NCI-H2081 treated with DMSO at 0.1 percent for 48 hours (cell line): ENCODE measurements at places on chromosomes 6 and 20.

DNA sequence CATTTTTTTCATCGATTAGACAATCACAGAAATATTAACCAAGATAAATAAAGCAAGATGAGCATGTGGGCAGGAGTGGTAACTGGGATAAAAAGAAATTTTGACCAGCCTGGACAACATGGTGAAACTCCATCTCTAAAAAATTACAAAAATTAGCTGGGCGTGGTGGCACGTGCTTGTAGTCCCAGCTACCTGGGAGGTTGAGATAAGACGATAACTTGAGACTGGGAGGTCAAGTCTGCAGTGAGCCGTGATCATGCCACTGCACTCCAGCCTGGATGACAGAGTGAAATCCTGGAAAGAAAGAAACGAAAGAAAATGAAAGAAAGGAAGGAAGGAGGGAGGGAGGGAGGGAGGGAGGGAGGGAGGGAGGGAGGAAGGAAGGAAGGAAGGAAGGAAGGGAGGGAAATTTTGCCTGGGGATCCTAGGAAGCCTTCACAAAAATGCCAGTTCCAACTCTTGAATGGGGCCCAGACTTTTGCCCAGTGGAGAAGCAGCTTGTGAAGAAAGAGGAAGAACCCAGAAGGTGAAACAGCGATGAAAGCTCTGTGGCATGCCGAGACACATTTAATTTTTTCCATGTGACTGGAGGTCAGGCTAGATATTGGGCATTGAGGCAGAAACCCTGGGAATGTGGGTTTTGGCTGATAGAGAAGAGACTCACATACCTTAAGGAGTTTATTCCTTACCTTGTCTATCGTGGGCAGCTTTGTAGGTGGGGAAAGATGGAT is 20.3 kb downstream of the CCDC170 start:
- no peak for DNase-seq

- DNase-seq: no peak
These were observed 236.1 kb downstream of the BMP2 start for GRCh38 chr20:7003598-7003997.

- no peak for DNase-seq
These were observed 35.5 kb upstream of the NCOA3 start for GRCh38 chr20:47466213-47466612.

DNA sequence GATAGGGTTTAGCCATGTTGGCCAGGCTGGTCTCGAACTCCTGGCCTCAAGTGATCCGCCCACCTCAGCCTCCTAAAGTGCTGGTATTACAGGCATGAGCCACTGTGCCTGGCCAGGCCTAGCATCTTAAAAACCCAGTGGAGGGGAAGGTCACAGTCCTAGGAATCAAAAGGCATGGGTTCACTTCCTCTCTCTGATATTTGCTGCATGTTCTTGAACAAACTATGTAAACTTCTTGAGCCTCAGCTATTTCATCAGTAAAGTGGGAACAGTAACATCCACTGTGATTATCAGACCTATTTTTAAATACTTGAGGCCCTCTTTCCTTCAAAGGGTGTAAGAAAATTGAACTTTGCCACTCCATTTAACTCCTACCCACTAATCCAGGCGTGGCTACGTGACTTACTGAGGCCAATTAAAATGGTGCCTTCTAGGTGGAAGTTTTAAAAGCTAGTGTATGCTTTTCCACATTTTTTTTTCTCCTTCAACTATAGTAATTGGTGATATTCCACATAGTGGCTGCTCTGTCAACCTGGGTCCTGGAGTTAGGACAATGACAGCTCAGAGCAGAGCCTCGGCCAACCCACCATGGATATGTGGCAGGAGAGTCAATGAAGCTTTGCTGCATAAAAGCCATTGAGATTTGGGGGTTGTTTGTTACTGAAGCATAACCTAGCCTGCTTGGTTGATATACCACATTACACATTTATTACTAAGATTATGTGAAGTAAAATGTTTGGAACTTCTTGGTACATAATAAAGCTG is 32.2 kb upstream of the IER3 start:
- DNase-seq: no peak

DNA sequence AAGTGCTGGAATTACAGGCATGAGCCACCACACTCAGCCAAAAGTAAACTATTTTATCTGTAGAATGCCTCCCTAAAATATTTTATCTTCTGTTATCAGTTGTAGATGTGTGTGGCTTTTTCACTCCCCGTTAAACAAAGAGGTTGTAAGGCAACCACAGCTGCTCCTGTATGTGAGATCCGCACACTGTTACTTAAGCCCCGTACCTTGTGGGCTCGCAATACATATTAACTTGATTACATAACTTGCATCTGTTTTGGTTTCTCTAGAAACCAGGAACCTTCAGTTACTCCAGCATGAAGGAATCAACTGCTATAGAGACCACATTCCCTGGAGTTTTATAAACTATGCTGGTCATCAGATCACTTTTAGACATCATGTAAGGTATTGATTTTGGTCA is 420.1 kb upstream of the SLC35B3 start:
- DNase-seq: no peak

GRCh38 chr6:11143394-11144371 is 32.2 kb upstream of the ERVFRD-1 start:
- no peak for DNase-seq

DNA sequence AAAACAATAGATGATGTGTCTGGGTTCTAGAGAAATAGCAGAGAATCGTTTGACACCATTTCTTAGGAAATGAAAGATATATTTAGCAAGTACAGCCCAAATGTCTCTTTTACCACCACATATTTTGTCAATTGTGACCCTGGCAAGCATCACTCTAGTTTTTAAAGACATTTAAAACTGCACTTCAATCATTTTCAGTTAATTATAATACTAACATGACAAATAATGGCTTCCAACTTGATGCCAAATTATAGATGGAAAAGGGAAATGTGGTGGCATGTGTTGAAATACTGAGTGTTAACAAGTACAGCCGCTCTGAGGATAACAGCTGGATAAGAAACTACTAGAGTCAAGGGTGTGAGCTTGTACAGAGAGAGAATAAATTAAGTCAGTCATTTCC is 648.9 kb downstream of the FRK start:
- DNase-seq: no peak

GRCh38 chr6:111573131-111573883 is 32.4 kb downstream of the TRAF3IP2 start:
- no peak for DNase-seq

- no peak for DNase-seq
These were observed 3.5 kb upstream of the FABP7 start for GRCh38 chr6:122775975-122776374.

GRCh38 chr6:30898750-30899360 is 9.2 kb upstream of the GTF2H4 start:
- DNase-seq: no peak

- DNase-seq: no peak
These were observed 235.9 kb upstream of the SUPT3H start for GRCh38 chr6:45613656-45614055.

DNA sequence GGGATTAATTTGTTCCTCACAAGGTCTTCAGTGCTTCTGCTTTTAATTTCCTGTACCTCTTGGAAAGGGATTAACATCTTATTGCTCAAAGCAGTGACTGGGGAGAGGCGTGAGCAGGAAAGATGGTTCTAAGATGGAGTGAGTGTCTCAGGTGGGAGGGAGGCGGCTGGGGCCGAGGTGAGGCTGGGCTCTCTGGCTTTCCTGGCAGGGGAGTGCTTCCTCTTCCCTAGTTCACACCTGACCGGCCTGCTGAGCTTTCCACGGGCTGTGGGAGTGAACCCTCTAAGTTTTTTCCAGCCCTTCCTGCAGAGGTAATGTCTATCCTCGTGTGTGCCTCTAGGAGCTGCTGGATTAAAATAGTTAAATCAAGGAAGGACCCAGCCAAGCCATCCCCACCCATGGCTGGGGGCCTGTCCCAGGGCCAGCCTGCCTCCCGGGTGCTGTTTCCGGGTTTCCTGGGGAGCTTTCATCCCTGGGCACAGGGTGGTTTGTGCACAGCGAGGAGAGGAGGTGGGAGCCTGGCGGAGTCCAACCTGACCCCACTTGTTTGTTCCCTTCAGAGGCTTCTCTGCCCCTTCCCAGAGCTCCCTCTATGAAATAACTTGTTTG is 179.1 kb downstream of the TFAP2C start:
- DNase-seq: no peak

GRCh38 chr20:44180814-44181213 is 6.2 kb downstream of the JPH2 start:
- no peak for DNase-seq

DNA sequence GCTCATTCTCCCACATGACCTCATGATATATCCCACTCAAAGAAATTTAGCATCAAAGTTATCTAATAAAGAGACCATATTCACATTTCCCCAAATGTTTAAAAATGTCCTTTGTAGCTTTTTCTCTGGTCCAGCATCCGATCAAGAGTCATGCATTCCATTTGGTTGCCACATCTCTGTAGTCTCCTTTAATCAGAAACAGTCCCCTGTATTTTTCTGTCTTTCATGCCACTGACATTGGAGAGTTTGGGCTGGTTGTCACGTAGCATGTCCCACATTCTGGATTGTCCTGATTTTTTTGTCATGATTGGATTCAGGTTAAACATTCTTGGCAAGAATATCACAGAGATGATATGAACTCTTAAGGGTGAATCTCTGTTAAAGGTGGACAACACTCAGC is 55.7 kb downstream of the SNX5 start:
- no peak for DNase-seq

DNA sequence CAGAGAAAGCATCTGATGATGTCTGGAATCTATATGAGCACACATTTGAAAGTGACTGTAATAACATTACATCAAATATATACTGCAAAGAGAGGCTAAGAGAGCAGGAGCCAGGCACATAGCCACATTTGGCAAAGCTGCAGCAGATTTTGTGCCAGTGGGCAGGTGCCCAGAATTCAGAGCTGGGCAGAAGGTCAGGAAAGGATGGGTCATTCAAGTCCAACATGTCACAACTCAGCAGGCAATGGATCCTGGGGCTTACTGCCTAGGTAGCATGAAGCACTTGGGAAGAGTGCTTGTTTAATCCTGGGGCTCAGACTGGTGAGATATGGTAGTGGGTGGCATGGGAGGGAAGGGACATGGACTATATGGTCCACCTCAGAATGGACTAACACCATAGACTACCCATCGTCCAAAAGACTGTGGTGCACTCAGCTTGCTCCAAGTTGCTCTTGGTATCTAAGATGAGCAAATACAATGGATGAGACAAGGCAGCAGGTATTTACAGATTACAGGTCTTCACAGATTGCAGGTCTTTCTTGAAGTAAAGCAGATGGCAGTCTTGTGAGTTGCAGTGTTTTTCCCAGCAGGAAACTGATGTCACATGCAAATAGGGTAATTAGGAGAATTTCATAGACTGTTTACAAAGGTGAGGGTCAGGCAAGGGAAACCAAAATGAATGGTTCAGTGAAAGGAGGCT is 31.2 kb upstream of the SHLD1 start:
- no peak for DNase-seq

- DNase-seq: no peak
These were observed 37.3 kb downstream of the GNAS-AS1 start for GRCh38 chr20:58813369-58813768.
